ENCODE measurements at places on chromosomes 1 and 21.

GRCh38 chr1:245605480-245606156 is 450.8 kb downstream of the KIF26B start:
- DNase-seq = no peak

DNA sequence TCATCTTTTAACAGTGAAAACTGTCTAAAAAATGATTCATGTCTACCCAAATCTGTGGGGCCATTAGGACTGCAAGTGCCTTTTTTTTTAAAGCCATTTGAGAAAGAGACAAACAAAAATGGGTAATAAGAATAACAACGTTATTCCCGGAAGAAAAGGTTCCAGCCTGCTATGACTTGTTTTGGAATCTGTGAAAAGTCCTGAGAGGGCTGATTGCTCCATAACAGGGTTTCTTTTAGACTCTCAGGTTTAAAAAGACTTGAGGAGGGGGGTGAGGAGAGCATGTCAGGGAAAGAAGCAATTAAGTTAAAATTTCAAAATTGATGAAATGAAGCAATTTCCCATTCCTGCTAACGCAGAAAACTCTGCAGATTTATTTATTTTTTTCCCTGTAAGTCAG is 56.4 kb downstream of the CACHD1 start:
- no peak for DNase-seq

DNA sequence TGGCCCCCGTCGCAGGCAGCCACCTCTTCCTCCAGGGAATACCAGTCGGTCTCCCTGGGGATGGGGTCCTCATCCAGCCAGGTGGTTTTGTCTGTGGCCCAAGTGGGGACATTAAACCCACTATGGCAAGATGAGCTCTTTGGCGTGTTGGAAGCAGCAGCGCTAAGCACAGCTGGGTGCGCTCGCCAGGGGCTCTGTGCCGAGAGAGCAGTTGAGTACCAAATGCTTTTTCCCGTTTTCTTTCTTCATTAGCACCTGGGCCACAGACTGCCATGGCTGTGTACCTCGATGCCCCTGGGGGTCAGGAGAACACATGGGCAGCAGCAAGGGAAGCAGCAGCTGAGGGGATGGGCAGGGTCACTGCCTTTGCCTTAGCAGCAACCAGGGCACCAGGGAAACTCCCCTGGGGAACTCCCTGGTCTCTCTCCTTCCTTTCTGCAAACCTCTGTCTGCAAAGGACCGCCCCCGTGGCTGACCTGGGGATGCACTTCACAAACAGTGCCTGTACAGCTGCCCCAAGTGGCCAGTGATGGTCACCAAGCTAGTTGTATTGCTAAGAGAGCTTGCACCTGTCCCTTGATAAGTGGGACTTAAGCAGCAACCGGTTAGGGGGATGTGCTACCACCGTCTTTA is 31.1 kb downstream of the EDARADD start:
- DNase-seq = peak; percentile 14

- DNase-seq = no peak
Observed at GRCh38 chr1:60841116-60842046, 241.0 kb upstream of the NFIA start.

GRCh38 chr1:8911416-8912309 is 33.2 kb upstream of the ENO1 start:
- DNase-seq = no peak

DNA sequence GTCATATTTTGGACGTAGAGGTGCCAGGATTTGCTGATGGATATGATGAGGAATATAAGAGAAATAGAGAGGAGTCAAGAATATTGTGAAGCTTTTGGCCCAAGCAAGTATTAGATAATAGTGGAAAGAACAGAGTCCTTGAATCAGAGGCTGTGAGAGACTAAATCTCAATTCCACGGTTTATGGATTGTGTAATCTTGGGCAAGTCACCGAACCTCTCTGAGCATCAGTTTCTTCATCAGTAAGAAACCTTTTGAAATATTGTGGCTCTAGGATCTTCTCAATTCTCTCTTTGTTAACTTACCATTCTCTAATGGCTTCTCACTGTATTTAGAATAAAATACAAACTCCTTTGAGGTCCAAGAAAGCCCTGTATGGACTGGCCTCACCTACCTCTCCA is 77.6 kb downstream of the RPS6KA1 start:
- no peak for DNase-seq

GRCh38 chr1:233081735-233082134 is 131.3 kb downstream of the NTPCR start:
- DNase-seq = no peak

DNA sequence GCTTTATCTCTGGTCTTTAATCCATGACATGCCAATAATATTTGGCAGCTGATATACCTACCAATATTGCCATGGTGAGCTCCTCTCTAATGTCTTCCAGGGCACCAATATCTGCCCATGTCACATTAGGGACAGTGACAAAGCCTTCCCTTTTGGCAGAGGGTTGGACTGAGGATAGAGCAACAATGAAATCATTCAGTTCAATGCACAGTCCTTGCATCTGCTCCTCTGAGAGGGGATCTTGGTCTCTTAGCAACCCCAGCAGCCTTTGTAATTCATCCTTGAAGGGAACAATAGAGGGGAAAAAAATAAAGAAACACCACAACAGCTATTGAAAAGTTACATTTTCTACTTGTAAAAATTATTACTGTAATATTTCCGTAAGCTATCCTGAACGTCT is 42.3 kb downstream of the NVL start:
- DNase-seq = no peak

GRCh38 chr1:164609089-164609488 is 50.1 kb downstream of the PBX1 start:
- no peak for DNase-seq

DNA sequence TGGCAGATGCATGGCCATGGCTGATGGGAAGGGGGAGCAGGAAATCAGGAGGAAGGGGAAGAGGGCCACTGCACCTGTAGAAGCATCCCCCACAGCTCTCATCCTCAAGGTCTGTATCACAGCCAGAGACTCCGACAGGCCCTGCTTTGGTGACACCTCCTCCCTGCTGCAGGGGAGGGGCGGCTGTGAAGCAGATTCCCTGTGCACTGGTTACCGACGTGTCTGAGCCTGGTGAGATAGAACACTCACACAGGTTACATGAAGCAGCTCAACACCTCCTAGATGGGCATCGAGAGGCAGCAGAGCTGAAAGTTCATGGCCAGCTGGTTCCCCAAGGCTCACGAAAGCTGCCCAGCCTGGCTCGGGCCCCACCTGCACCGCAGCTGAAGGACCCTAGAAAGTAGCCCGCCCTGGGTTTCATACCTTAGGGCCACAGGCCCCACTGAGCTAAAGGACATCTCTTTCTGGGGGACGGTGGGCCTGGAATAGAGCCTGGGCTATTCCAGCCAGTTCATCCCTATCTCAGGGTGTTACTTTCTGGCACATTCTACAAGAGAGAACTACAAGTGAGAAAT is 30.2 kb upstream of the AJAP1 start:
- no peak for DNase-seq

DNA sequence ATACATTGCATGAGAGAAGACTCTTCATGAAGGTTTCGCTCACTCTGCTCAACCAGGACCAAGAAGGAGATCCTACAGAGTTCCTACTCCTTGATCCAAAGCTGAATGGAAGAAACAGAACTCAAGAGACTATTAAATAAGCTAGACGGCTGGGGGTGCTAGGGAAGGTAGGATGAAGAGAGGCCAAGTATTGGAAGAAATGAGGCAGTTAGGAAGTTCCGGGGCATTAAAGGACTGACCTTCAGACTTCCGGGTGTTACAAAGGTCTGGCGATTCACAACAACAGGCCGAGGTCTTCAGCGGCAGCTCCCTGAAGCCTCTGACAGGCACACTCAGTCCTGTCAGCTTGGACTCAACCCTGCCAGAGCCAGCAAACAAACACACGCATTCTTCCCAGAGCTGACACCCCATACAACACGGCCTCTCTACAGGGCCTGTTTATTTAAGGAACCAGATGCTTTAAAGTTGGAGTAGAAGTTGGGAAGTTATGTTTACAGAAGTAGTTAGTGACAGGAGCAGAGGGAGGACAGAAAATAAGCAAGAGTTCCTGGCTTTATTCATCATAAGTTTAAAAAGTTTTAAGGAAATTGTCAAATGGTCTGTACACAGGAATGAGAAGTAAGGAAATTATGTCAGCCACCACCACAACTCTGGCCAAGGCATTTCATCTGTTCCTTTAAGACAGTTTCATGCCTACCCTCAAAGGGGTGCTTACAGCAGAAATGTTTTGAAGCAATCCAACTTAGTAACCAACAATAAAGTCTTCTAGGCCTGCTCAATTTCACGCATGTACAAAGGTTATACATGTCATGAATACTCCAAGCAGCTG is 4.7 kb downstream of the SORT1 start:
- no peak for DNase-seq

- no peak for DNase-seq
Observed at GRCh38 chr1:234971586-234972297, 156.9 kb downstream of the TOMM20 start.

- no peak for DNase-seq
Observed at GRCh38 chr1:55735106-55735505, 519.9 kb upstream of the USP24 start.

- DNase-seq = no peak
Observed at GRCh38 chr1:185601189-185601588, 133.0 kb upstream of the HMCN1 start.

Data from activated CD4-positive, alpha-beta T cell treated with anti-CD3 and anti-CD28 coated beads for 4 hours (primary cell).